Stimulated activated CD4-positive, alpha-beta T cell treated with anti-CD3 and anti-CD28 coated beads, Interleukin-15, amount 100 ng/mL, for 1 hour (primary cell): ENCODE measurements at places on chromosomes 1 and 21.

DNA sequence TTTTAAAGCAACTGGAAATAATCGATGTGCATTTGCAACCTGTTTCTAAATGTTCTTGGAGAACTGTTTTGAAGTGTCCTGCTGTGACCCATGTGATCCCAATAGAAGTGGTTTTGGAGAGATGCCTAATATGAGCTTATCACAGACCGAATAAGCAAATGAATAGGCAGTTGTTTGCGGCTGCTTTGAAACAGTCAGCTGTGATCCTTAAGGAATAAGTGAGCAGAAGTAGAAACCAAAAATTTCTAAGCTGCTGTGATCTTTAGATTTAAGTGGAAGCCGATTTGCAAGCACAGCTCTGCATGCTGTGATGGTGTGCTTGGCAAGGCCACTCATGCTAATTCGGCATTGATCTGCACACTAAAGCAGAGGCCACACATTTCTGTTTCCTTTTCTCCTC lies 329.5 kb upstream of the DUSP10 start:
- DNase-seq = no peak

- DNase-seq = no peak
Observed at GRCh38 chr1:18397641-18398040, 83.1 kb upstream of the KLHDC7A start.

DNA sequence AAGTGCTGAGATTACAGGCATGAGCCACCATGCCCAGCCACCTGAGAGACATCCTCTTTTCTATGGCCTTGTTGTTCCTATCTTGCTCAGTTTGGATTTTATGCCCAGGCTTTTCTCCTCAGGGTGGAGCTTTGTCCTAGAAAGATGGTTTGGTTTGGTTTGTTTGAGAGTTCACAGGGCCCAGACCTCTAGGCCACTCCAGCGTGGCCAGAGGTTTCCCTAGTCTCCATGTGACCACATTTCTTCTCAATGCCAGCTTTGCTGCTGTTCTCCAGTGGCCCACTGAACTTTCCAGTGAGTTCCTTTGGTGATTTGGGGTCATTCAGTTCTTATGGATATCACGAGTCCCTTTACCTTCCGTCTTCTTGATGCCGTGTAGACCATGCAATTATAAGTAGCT lies 92.6 kb upstream of the SERBP1 start:
- DNase-seq = no peak

- no peak for DNase-seq
Observed at GRCh38 chr1:191536791-191537429, 621.4 kb upstream of the RGS18 start.

DNA sequence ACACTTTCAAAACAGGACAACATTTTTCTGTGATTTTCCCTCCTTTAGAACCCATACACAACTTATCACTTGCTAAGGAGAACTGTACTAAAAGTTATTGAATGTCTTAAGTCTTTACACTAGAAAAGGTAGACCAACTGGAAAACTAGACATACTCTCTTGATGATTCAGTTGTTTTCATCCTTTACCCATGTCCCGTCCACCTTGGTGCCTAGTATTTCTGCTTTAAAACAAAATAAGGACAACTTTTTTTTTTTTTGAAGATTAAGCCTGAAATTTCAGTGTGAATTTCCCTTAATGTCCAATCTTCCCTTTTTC lies 4.5 kb downstream of the CDKN2C start:
- DNase-seq = no peak
